ENCODE measurements at places on chromosomes 3 and 15.
A peak's percentile ranks its signal among the peaks of the same experiment; 100 is the strongest.

DNA sequence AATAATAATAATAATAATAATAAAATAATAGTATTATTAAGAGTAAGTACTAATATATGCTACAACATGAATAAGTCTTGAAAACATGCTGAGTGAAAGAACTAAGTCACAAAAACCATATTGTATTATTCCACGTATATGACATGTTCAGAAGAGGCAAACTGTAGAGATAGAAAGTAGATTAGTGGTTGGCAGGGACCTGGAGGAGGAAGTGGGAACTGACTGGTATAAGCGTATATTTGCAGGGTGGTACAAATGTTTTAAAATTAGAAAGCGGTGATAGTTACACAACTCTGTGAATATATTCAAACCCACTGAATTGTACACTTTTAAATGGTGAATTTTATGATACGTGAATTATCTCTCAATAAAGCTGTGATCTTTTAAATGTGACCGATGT, 32.8 kb downstream of the LRRK1 start:
- DNase-seq, result no peak

GRCh38 chr3:14133876-14134275, 9.0 kb downstream of the TMEM43 start:
- no peak for DNase-seq

- no peak for DNase-seq
Observed at GRCh38 chr3:112619295-112619694, 21.6 kb downstream of the CCDC80 start.

DNA sequence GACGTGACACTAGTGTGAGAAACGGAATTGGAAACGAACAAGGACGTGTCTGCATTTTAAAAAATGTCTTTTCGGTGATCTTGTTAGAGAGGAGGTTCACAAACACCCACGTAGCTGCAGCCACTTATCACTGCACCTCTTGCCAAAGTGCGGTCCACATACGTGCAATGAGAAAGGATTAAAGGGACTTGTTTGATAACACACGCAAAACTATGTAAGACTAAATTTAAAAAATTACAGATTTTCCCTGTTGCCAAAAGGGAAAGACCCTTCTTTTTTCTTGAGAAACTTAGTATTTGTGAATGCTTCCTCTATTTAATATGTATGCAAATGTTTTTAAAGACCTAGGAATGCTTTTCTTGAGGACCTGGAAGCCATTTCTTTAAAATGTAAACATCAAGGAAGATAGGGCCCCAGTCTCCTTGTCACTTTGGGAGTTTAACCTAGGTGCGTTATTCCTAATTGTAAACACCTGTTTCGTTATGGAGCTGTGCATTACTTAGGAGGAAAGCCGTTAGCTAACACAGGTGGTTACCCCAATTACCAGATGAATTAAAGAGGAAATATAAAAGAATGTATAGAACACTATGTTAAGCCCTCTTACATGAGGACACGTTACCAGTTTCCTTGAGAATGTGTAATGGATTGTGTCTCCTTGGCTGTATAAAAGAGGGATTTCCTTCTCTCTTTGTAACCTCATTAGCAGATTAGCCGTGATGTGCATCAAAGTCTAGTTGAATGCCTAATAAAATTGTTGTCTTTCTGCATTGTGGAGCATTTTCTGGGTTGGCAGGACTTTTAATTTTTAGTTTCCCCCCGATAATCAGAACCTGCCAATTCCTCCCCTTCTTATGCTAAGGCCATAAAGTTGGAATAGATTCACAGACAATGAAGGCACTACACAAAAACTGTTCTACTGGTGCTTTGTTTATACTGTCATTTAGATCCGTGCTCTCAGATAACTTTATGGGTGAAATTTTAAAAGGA, 1.0 kb downstream of the LEKR1 start:
- DNase-seq, result no peak

GRCh38 chr3:189222927-189223636, 51.3 kb downstream of the TPRG1 start:
- DNase-seq, result no peak

- DNase-seq, result no peak
Observed at GRCh38 chr3:58556761-58557221, 19.8 kb upstream of the ACOX2 start.

DNA sequence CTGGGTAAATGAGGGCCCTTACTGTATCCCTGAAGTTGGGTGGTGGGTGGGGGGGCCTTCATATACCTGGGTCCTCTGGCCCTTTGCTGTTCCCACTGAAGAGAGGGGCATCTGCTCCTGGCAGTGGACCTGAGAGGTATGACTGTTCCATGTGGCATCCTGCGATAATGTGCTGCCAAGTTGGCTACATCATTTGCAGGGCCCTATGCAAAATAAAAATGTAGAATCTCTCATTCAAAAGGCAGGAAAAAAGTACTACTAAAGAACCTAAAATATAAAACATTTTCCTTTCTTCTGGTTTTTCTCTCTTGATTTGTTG, 49.2 kb upstream of the RYK start:
- no peak for DNase-seq

- no peak for DNase-seq
Observed at GRCh38 chr3:73188707-73189106, 127.2 kb downstream of the EBLN2 start.

DNA sequence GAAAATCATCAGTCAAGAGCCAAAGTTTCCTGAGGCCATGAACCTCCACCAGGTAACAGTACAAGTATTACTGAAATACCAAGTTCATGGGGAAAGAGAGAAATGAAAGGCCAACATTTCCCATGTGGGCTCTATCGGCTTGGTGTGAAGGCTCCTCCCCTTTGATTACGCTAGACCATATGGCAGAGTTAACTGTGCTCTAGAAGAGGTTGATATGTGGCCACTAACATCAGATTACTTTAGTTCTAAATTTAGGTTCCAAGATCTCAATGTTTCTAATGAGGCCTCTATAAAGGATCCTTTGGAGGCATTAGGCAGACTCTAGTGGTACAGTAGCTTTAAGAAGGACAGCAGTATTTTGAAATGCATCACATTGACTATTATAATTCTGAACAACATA, 127.1 kb downstream of the SEMA6D start:
- DNase-seq, result no peak

GRCh38 chr15:90988296-90988695, 6.0 kb downstream of the PRC1 start:
- DNase-seq, result no peak

DNA sequence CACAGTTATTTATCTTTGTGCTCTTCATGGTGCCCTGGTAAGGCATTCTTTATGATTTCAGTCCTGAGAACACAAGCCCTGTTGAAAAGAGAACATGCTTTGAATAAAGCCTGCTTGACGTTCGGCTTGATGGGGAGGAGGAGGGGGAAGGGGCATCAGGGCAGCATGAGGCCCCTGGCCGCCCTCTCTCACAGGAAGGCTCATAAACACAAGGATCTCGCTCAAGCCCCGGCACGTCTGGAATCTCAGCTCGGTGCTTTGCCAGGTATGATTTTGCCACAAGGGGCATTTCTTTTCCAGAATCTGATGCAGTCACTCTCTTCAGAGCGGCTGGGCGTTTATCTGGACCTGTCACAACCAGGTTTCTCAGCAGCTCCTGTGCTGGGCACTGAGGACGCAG, 129.4 kb downstream of the DNAJB8 start:
- no peak for DNase-seq

- DNase-seq, result no peak
Observed at GRCh38 chr3:194101592-194102432, 34.1 kb upstream of the HES1 start.

DNA sequence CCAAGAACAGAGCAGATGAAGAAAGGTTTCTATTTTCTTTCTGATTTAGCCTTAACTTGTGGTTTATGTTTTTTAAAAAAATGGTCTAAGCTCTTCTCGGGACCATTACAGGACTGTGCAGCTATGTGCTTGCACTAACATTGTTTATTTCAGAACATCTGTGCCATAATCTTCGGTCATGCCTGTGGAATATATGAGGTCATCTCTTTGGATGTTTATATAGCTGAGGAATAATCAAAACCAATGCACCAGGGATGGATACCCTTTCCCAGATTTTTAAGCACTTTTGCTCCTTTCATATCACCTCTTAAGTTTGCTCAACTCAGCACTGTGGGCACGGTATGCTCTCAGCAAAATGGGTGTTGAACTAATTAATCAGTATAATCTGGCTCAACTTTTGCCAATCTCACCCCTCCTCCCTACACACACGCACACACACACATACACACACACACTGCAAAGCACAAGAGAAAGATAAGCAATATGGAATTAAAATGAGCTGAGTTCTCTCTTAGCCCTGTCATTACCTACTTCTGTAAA, 268.5 kb upstream of the TMC3 start:
- peak; percentile 70 for DNase-seq

- no peak for DNase-seq
Observed at GRCh38 chr3:192259661-192260060, 467.7 kb downstream of the FGF12 start.

DNA sequence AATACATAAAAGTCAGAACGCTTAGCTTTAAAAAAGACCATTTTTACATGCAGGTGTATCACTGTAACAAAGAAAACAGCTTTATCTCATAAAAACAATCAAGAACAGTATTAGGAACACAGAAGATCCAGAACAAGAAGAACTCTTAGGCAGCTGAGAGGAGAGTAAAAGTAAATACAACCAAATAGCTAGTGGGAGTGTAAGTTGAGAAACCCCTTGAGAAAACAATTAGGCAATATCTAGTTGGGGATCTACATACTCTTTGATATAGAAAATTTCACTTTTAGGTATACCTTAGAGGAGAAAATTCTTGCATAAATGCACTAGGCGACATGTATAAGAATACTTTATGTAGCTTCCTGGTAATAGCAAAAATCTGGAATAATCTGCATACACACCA, 7.5 kb downstream of the TMF1 start:
- DNase-seq, result no peak

DNA sequence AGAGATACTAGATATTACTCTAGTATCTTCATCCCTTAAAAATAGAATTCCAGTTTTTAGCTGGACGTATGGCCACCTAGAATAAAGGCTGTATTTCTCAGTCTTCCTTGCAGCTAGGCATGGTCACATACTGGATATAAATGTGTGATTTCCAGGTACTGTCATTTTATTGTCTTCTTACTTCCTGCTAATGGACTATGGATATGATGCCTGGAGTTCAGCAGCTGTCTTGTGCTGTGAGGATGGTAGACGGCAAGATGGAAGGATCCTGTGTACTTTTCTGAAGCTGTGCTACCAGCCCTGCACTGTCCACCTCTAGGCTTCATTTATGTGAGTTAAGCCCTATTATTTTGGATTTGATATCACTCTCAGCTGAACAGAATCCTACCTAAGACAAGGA, 83.4 kb downstream of the EBLN2 start:
- DNase-seq, result no peak

GRCh38 chr15:90201130-90201943, at the start of gene SEMA4B:
Gene SEMA4B, plus strand, starts transcription at chr15:90201330. Its CDS starts 249 bp downstream, at chr15:90201579.
- no peak for DNase-seq

GRCh38 chr15:80093854-80094418, 34.5 kb downstream of the ZFAND6 start:
- no peak for DNase-seq

DNA sequence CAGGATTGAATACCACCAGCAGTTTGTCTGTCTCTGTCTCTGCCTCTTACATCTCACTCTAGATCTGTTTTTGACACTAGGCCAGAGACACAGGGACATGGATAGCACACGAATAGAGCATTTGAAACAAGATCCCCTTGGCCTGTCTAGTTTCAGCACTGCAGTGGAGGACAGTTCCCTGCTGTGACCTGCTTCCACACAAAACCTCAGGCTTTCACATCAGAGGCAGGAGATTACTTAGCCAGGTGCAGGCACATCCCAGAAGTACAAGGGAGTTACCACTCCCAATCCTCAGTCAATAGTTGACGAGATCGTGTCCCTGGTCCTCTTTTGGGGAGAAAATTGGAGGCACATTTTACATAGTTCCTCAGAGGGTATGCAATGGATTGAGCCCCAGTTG, 34.0 kb upstream of the CCK start:
- peak; percentile 10 for DNase-seq

GRCh38 chr3:196659901-196660351, 20.4 kb downstream of the NRROS start:
- DNase-seq, result no peak

GRCh38 chr3:147816752-147817151, 407.6 kb downstream of the ZIC1 start:
- DNase-seq, result no peak

- no peak for DNase-seq
Observed at GRCh38 chr15:93500155-93500554, 411.1 kb upstream of the RGMA start.
